ENCODE measurements at places on chromosomes 5 and 9.

DNA sequence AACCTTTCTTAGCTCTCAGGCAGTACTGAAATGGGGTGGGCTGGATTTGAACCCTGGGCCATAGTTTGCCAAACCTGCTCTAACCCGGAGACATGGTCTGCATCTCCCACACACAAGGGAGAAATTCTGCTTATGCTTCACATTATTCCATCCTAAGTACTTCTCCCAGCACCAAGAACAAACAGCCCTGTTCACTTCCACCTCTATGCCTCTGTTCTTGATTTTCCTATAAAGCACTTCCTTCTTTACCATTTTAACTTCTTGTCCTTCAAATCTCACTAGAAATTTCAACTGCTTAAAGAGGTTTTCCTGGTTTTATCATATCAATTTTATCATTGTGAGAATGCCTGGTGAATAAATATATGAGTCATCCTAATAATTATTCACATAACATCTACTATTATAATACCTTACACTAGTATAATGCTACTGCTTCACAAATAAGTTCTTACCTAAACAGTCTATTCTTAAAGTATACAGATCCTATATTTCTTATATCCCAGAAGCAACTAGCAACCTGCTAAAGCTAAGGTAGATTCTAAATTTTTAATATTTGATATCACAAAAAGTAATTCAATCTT, 12.7 kb downstream of the FEM1C start:
- no peak for DNase-seq

- no peak for DNase-seq
Observed at GRCh38 chr9:91572044-91572443, 148.4 kb upstream of the NFIL3 start.

DNA sequence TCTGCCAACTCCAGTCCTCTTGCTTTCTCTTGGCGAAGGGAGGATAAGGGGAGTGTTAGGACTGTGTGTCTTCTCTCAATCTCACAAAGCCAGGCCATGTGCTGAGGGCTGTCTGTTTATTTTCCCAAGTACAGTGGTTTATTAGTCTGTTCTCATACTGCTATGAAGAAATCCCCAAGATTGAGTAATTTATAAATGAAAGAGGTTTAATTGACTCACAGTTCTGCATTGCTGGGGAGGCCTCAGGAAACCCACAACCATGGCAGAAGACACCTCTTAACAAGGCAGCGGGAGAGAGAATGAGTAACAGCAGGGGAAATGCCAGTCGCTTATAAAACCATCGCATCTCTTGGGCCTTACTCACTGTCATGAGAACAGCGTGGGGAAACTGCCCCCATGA, 36.2 kb upstream of the CKS2 start:
- no peak for DNase-seq

DNA sequence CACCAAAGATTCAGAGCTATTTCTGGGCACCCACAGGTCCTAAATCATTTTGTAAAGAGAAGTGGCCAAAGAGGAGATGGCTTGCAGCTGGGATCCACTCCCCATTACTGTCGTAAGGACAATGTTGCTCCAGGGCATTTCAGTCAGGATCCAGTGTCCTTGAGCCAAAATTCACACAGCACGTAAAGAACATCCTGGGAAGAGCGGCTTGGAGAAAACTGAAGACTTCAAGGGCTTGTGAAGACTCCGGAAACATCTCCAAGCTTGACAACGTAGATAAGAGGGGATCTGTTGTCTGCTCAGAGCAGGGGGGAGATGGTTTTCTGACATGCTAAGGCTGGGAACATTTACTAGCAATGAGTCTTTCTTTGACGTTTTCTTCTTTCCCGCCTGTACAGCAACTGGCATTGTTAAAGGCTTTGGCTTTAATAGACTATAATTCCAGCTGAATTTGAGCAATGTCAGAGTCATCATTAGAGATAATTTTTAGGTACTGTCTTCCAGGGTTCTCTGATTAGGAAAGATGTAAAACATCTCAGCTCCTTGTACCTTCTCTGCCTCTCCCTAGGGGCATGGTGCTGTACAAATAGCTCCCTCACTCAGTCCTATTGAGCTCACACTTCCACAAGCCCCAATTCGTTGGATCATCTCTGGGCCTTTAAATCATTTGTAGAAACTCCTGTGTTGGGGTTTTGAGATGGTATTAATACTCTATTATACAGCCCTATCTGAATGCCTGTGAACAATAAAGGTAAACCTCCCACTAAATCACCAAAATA, 39.7 kb downstream of the EGFLAM start:
- no peak for DNase-seq

GRCh38 chr5:74717596-74717995, 32.6 kb downstream of the HEXB start:
- no peak for DNase-seq

DNA sequence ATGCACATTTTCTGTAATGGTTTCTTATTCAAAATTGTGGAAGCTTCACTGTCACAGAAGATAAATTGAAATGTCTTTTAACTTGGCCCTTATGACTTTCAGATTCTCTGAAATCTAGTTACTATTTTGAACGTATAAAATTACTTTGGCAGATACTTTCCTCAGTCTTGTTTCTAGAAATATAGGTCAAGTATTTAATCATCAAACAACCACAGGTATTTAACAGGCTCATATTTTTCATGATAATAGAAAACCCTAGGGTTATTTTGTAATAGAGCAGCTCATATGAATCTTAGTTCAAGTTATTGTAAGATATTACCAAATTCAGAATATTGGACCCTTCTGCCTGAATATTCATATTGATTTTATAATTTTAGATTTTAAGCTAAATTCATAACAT, 236.0 kb upstream of the CDH18 start:
- no peak for DNase-seq

- no peak for DNase-seq
Observed at GRCh38 chr9:95265960-95266359, 51.5 kb downstream of the FANCC start.

- no peak for DNase-seq
Observed at GRCh38 chr5:128228521-128228920, 145.0 kb downstream of the SLC12A2 start.

DNA sequence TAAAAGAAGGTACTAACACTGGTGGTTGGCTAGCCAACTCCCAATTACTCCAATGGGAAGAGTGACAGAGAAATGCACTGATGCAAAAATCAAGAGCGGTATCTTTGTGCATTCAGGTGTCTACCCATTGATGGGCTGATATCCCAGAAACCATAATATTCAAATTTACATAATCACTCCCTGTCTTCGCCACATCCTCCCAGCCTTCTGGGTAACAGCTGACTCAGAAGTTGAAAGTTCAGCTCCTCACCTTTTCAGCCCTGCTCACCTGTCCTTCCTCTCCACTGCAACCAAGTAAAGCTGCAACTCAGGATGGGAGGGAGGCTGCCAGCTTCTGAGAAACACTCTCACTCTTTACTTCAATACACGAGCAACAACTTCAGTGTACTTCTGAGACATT, 6.9 kb downstream of the SUSD1 start:
- DNase-seq = no peak

- DNase-seq = no peak
Observed at GRCh38 chr5:154626876-154627557, 128.2 kb upstream of the LARP1 start.

GRCh38 chr5:93717162-93717561, 24.2 kb downstream of the POU5F2 start:
- DNase-seq = no peak

- DNase-seq = no peak
Observed at GRCh38 chr9:23764219-23764618, 61.8 kb downstream of the ELAVL2 start.

DNA sequence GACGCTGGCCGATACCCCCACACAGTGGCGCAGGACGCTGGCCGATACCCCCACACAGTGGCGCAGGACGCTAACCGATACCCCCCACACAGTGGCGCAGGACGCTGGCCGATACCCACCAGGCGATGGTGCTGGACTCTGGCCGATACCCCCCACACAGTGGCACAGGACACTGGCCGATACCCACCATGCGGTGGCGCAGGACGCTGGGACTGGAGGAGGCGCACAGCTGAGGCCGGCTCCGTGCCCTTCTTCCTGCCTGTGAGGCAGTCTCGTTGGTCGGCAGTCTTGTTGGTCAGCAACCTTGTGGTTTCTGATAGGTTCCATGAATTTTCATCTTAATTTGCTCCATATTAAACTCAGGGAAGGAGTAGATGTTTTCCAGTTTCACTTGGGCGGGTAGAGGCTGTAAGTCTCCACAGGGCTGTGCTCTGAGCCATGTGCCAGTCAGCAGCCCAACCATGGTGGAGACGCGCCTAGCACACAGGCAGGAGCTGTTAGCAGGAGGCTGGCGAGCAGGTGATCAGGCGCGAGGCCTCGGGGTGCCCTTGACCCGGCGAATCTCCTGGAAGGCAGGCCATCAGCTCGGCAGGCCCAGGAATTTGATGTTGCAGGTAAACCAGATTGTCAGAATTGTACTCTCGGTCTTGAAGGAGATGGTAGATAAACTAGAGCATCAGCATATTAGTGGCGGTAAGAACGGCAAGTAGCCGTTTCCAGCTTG, 75.6 kb downstream of the EHMT1 start:
- DNase-seq = no peak

DNA sequence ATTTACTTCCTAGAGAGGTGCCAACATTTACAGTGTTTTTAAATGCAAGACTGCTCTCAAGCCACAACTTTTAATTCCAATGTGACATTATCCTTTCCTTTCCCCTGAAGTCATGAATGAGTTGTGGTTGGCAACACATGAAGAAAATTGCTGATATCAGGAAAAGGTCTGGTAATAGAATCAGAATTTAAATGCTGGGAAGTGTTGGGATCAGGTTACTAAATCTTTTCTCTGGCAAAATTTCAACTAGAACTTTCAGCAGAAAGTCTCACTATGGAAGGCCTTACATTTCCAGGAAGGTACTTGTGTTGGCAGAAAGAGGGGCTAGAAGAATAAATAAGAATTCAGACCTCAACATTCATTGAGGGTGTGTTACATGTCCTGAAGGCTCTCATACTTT, 10.6 kb upstream of the SLC44A1 start:
- no peak for DNase-seq

DNA sequence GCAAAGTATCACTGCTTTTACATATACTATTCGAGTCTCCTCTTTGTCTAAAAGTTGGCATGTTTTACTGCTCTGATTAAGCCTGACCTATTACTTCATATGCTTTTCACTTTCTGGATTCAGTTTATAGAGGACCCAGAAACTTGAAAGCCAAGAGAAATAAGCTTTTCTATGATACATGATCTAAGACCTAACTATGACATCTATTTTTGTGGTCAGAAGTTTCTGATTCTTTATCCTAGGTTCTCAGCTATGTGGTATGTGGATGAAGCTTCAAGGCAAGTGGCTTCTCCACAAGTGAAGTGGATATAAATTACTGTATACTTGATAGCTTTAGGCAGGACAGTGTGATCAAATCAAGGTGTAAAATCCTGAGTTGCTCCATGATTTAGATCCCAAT, 6.3 kb downstream of the EDIL3 start:
- no peak for DNase-seq

GRCh38 chr5:148829734-148830133, 3.3 kb downstream of the ADRB2 start:
- no peak for DNase-seq

DNA sequence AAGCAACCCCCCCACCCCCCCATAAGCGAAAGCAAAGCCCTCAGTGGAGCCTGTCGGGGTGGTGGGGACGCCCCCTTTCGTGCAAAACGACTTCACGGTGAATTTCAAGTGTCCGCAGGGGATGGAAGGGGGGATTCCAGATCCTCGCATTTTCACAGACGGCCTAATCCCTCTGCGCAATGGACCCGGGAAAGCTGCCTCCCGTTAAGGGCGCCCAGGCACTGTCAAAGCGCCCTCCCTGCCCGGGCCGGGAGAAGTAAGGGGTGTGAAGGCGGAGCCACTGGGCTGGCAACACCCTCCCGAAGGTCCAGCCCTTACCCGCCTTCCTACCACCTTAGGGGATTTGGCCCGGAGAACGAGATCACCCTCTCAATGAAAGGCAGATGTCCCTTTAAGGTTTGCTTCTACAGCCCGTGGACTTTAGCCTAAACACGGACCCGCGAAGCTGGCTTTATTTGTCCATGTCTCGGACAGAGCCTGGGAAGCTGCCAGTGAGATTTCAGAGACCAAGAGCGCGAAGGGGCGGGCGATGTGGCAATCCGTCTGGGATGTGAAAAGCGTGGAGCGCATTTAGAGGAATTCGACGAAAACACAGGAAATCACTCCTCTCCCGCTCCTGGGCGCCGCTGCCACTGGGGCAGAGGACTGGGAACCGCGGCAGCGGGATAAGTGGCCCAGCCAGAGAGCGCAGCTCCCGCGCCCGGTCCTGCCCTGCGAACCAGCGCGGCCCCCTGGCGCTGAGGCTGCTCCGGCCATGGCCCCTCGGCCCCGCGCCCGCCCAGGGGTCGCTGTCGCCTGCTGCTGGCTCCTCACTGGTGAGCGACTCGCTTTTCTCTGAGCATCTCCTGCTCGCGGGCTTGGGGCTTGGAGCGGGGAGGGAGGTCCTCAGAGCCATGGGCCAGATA, at the start of the genes ITGA1 and PELO:
Gene ITGA1, plus strand, starts transcription at position 317 of the 905 bp plus-strand sequence. Its CDS starts 438 bp downstream, at position 755.
Gene PELO, plus strand, starts transcription at position 317 of the 905 bp plus-strand sequence. CDS start 12,479 bp downstream, outside the sequence.
- peak; percentile 26 for DNase-seq
